Stimulated activated CD4-positive, alpha-beta T cell treated with anti-CD3 and anti-CD28 coated beads, Interleukin-4, amount 100 ng/mL, for 4 hours (primary cell): ENCODE measurements at places on chromosomes 16 and 17.

- no peak for DNase-seq
These were observed 209.4 kb downstream of the IRX3 start for GRCh38 chr16:54077050-54077821.

DNA sequence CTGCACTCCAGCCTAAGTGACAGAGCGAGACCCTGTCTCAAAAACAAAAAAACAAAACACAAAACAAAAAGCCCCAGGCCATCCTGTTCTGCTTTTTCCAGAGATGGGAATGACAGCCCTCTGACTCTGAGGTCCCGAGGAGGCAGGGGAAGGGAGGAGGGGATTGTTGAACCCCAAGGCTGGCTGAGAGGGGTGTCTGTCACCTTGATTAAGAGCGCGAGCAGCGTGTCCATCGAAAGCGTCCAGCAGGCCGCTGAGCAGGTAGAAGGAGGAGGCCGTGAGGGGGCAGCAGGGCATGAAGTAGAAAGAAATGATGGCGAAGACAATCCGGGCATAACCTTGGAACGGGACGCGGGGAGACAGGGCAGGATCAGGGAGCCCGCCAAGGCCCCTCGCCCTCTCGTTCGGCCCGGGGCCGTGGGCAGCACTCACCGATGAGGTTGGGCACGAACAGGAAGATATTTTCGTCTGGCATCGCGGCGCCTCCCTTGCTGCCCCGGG is 593 bp downstream of the CDIPT start:
- no peak for DNase-seq

DNA sequence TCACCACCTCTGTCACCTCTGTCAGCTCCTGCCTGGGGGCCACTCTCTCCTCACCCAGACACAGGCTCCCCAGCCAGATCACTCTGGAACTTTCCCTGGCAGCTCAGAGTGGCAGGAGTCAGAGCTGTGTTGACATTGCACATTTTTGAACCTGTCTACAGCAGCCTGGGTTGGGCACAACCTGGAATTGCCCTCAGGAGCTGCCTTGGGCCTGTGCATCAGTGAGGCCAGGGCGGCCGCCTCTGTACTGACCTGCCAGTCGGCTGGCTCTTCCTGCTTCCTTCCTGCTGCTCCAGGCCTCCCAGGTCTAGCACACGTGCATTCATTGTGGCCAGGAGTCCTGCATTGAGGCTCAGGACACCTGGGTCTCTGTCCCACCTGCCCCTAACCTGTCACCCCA is 14.2 kb upstream of the TMEM11 start:
- DNase-seq, result no peak

DNA sequence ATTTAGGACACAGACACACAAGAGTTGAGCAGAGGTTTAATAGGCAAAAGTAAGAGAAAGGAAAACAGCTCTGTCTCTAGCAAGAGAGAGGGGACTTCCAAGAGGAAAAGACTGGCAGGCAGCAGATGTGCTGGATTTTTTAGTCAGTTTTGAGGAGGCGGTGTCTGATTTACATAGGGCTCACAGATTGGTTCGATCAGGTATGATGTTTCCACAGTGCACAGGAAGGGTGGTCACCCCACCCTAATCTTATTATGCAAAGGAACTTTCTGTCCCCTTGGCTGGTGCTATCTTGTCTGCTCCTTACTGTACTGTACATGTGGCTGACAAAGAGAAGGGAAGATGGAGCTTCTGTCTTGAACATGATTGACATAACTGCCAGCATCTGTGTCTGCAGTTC is 25.3 kb downstream of the BFAR start:
- no peak for DNase-seq

- no peak for DNase-seq
These were observed 23.9 kb downstream of the PEMT start for GRCh38 chr17:17567631-17568030.

GRCh38 chr17:29124135-29124924 is 55.9 kb downstream of the MYO18A start:
- no peak for DNase-seq

- peak; percentile 41 for DNase-seq
These were observed 2.7 kb upstream of the HSD11B2 start for GRCh38 chr16:67428146-67428731.

- peak; percentile 42 for DNase-seq
These were observed 65.2 kb downstream of the CYTH1 start for GRCh38 chr17:78716814-78717393.

- no peak for DNase-seq
These were observed 47.6 kb downstream of the CDH1 start for GRCh38 chr16:68784721-68785120.

GRCh38 chr17:43907998-43908721 is 824 bp upstream of the MPP2 start:
- DNase-seq, result peak; percentile 53

- DNase-seq, result no peak
These were observed 229.5 kb upstream of the ASIC2 start for GRCh38 chr17:33522623-33523022.

DNA sequence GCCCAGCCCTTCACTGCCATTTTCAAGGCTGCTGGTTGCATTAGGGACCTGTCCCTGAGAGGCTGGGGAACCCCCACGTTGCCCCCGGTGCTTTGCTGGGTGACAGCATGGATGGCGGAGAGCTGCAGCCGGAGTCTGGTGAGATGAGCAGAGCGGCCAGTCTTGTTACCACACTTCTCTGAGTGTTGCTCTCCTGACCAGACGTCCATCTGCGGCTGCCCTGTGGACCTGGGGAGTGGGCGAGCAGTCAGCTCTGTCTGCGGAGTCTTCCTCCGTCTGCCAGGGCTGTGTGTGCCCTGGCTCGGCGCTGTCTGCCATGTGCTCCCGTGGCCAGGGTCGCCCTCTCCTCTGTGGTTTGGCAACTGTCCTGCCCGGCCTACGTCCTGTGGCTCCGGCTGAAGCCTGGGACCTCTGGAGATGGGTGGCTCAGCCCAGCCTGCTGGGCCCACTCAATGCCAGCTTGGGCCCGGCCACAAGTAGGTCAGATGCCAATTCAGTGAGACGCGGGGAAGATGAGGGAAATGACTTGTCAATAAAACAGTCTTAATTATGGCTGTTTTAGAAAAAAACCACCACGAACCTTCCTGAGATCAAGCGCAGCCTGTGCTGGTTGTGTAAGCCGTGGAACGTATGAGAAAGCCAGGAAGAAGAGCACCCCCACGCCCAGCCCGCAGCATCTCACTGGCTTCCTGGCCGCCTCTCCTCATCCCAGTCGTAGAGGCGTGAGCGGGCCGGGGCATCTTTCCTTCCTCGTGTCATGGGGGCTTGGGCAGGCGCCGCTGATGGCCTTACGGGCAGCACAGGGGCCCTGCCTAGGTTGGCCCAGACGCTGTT is 7.9 kb downstream of the KCTD5 start:
- DNase-seq, result no peak

GRCh38 chr17:38539386-38539785 is 66.4 kb downstream of the SRCIN1 start:
- no peak for DNase-seq

DNA sequence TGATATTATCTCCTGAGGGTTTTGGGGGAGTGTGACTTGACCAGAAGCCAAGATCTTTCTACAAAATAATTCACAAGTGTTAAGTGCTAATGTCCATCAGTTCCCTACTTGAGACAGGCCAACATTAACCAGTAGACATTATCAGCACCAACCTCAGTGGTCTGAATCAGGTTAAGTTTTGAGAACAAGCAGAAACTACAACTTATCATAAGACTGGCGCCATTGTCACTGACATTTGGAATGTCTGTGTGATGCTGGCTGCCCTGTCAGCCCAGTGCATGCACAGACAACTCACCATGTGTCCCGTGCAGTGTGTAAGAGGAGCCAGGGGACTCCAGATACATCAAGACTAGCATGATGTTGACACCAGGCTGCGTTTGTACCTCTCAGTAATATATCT is 76.8 kb downstream of the CCDC182 start:
- DNase-seq, result no peak

DNA sequence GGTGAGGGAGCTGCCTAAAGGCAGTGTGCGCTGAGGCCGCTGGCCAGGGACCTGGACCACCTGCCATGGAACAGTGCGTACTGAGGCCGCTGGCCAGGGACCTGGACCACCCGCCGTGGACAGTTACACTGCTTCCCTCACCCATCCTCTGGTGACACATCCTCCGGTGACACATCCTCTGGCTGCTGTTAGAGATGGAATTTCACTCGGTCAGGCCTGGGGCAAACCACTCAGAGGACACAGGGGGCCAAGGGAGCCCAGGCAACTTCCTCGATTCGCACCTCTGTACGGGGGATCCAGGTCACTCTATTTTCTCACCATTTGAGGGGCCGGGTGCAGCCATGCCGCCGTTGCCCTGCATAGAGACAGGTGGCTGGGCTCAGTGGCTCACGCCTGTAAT is 32.4 kb upstream of the RPTOR start:
- no peak for DNase-seq

- no peak for DNase-seq
These were observed 3.4 kb upstream of the EVPLL start for GRCh38 chr17:18374216-18374615.

GRCh38 chr16:68646953-68647659 is 2.0 kb downstream of the CDH3 start:
- DNase-seq, result no peak

GRCh38 chr16:70634861-70635260 is 11.5 kb upstream of the IL34 start:
- DNase-seq, result no peak

DNA sequence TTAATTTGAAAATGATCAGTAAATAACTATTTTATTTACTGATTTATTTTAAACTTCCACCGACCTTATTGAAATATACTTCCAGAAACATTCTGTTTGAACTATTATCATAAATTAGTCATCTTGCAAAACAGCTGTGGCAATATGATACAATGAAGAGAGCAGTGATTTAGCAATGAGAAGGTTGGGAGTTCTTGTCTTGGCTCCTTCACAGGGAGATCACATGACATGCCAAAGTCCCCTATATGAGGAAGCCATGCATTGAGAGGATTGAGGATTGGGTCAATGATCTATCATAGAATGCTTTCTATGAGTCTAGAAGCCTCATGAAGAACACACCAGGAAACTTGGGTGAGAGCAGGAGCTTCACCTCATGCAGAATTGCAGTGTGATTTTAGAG is 222.7 kb downstream of the LGALS9B start:
- no peak for DNase-seq

GRCh38 chr17:62626719-62627218 is 701 bp upstream of the MRC2 start:
- no peak for DNase-seq

GRCh38 chr16:20385844-20386832 is 18.4 kb downstream of the PDILT start:
- peak; percentile 18 for DNase-seq

DNA sequence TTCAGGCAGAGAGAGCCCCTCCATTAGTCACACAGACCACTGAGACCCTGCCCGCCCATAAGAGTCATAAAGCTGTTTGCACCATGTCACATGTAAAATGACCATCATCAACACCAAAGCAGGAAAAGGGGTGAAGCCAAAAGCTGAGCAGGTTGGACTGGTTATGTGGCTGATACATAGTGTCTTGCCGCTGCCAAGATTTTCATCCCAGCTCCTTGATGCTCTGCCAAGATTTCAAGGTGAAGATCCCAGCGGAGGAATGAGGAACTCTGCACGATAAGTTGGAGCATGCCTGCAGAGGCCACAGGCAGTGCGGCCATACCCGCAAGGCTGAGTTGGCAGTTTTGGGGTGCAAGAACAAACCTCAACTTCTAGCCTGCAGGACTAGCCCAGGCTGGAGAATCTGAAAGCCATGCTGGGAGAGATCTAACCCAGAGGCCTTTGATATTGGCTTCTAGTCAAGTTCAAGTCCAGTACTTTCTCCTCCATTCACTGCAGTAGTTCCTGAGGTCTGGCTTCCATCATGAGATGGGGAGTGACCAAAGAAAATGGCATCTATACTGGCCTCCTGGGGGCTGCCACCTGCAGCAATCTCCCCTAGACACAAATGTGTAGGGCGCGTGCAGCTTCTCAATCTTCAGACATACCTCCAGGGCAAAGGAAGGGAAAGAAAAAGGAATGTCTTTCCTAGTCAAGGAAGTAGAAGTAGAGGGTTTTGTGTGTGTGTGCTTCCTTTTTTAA is 79.7 kb upstream of the NOL11 start:
- DNase-seq, result no peak

- no peak for DNase-seq
These were observed 143.7 kb upstream of the RCVRN start for GRCh38 chr17:10048629-10049350.

- no peak for DNase-seq
These were observed 878 bp upstream of the TRIM25 start for GRCh38 chr17:56914581-56915273.

DNA sequence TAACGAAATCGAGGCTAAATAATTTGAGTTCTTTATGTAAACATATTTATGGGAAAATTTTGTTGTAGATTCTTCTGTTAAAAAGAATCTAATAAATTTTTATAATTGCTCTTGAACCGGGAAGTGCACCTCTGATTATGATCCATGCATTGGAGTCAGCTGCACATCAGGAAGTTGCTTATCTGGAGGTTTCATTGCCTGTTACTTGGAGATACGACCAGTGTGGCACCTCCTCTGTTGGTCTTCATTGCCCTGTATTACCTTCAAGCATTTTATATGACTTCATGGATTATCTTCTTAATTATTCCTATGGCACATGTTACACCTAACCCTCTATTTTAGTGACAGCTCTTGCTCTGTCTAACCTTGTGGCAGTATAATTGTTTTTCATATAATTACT is 312.6 kb upstream of the TBX2 start:
- DNase-seq, result no peak

DNA sequence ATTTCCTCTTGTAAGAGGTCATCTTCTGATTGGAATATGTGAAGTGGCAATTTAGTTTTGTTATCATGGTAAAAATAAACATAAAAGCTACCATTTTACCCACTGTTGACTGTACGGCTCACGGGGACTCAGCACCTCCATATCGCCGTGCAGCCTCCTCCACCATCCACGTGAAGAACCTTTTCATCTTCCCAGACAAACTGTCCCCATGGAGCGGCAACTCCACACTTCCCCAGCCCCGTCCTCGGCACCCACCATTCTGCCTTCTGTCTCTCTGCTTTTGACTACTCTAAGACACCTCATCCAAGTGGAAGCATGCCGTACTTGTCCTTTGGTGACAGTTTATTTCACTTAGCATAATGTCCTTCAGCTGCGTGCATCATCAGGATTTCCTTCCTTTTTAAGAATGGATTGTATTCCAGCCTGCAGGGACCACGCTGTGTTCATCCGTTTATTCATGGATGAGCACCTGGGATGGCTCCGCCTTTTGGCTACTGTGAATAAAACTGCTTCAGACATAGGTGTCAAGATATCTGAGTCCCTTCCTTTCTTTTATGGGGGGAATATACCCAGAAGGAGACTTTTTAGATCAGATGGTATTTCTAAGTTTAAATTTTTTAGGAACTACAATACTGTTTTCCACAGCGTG is 14.3 kb downstream of the FBXO31 start:
- no peak for DNase-seq

- no peak for DNase-seq
These were observed 6.7 kb downstream of the CAMTA2 start for GRCh38 chr17:4980644-4981216.

DNA sequence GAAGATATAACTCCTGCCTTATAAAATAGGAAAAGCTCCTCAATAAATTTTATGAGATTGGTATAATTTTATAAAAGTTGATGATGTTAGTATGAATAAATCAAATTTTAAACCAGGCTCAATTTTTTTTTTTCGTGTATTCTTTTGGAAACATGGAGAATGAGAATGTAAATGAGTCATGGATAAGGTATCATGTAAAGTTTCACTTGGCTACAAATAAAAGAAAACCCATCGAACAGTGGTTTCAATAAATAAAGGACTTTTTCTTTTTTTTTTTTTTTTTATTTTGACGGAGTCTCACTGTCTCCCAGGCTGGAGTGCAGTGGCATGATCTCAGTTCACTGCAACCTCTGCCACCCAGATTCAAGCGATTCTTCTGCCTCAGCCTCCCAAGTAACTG is 67.3 kb downstream of the PHKB start:
- DNase-seq, result no peak

GRCh38 chr17:29162082-29162908 is 17.9 kb downstream of the MYO18A start:
- DNase-seq, result no peak
